Neural crest cell (in vitro differentiated cells): ENCODE measurements at places on chromosomes 1 and 21.

- DNase-seq, result no peak
Observed at GRCh38 chr1:3127738-3128137, 58.7 kb downstream of the PRDM16 start.

DNA sequence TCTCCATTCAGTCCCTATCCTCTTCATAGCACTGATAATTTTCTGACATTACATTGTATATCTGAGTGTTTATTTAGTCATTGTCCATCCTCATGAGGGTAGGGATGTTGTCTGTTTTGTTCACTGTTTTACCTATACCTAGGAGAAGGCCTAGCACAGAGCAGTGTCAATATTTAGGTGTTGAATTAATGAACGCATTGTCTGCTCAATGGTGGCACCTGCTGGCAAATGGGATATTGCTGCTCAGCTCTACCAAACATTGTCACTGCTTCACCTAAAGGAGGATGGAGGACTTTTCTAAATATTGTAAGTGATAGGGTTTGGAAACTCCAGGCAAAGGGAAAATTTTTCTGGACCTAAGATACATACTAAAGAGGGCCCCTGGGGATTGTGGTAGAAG lies 243.9 kb downstream of the RRAGC start:
- no peak for DNase-seq

DNA sequence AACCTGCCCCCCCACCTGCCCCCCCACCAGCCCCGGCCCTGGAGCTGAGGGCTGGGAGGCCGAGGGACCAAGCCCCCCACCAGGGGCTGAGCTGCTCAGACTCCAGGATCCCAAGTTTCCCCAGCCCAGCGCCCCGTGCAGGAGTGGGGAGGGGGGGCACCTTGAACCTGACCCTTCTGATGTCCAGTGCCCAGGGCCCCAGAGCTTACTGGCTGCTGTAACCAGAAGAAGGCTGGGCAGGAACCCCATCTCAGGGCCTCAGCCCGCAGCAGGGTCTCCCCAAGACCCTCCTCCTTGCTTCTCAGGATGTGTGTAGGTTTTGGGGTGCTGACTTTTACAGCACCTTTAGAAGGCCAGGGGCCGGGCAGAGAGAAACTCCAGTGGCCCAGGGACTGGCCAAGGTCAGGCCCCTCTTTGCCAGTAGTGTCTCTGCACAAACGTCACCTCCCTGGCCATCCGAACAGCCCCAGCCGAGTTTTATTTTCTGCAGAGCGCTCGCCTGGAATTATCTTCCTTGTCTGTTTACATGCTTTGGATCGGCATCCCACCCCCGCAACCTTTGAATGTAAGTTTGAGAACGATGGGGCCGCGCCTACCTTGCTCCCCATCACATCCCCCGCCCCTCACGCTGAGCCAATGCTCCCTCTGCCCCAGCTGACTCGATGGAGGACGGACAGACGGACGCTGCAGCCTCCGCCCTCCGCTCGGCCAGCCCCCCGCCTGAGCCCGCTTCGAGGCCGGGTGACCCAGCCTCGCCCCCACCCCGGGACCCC lies 70.1 kb upstream of the CASZ1 start:
- DNase-seq, result peak; percentile 26

- DNase-seq, result no peak
Observed at GRCh38 chr1:54835131-54835898, 34.2 kb upstream of the TTC22 start.

- peak; percentile 48 for DNase-seq
Observed at GRCh38 chr1:10649517-10650201, 146.8 kb downstream of the CASZ1 start.

- no peak for DNase-seq
Observed at GRCh38 chr1:152761609-152762213, 3.9 kb downstream of the KPRP start.

DNA sequence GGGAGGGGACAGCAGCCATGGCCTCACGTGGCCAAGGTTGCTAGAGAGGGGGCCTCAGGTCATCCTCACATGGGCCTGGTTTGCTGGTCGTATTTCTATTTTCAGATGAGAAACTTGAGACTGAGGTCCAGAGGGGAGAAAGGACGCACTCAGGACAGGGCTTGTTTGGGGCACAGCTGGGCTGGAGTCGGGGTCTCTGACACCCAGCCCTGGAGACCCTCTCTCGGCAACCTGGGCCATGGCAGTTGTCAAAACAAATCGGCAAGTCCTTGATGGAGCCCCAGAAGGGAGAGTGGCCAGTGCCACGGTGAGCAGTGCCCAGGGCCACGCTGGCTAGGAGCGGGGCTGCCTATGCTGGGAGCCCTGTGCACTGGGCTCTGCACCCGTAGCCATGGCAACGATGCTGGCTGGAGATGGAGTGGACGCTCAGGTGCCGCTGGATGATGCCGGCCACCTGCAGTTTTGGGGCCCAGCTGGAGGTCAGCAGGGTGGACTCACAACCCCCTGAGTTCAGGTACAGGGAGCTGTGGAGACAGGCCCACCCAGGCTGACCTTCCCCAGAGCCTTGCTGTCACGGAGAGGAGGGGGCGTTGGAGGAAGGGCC lies 11.1 kb downstream of the LRRC3 start:
- DNase-seq, result no peak

DNA sequence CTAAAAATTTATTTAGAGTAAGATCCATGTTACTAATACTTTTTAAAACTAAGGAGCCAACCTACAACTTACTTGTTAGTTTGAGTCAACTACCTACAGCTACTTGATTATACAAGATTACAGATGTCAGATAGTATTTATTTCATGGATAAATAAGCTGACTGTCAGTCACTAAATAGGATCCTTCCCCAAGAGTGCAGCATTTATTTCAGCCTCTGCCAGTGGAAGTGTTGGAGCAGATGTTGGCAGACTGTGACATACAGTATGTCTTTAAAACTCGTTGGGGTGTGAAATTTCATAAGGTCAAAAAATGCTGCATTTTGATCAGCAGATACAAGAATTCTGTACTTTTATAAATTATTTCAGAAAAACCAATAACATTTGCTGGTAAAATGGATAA lies 156.2 kb downstream of the AKT3 start:
- DNase-seq, result no peak

GRCh38 chr1:222061711-222062359 lies 319.9 kb upstream of the DUSP10 start:
- DNase-seq, result no peak

DNA sequence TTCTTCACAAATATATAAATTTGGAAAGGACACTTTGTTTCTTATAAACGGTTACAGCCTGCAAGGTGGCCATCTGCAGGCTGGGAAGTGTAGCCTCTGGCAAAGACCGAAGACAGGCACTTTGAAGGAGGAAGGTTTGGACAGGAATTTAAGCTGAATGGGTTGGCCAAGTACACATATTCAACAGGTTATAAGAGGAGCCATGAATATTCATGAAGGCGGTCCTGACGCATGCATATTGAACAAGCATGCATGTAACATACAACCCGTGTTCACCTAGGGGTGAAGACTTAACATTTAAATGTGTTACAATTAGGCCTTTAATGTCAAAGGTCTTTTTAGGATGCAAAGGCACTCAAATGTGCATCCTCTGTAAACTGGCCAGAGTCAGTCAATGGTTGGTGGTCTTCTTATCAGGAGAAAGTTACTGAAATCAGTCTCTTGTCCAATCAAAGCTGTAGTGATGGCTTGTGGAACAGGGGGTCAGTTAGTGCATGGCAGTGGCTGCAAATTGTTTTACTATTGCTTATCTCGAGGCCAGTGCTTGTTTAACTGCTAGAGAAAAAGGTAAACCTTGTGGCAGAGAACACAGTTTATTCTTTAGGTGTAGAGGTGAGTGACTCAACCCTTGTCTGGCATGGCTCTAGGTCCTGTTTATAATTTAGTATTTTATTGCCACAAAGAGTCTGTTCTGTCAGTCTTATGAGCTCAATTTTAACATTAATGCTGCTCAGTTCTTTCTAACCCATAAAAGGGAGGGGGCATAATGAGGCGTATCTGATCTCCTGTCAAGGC lies 70.3 kb upstream of the F3 start:
- no peak for DNase-seq

DNA sequence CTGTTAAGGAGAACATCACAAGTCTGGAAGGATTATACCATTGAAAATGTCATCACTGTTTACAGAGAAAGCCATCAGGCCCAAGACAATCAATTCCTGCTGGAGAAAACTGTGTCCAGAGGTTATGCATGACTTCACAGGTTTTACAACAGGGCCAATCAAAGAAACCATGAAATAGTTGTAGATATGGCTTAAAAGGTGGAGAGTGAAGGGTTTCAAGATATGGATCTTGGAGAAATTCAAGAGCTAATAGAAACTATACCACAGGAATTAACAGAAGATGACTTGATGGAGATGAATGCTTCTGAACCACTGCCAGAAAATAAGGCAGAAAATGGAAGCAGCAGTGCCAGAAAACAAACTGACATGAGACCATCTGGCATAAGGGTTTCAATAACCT lies 30.2 kb downstream of the USP1 start:
- DNase-seq, result no peak

DNA sequence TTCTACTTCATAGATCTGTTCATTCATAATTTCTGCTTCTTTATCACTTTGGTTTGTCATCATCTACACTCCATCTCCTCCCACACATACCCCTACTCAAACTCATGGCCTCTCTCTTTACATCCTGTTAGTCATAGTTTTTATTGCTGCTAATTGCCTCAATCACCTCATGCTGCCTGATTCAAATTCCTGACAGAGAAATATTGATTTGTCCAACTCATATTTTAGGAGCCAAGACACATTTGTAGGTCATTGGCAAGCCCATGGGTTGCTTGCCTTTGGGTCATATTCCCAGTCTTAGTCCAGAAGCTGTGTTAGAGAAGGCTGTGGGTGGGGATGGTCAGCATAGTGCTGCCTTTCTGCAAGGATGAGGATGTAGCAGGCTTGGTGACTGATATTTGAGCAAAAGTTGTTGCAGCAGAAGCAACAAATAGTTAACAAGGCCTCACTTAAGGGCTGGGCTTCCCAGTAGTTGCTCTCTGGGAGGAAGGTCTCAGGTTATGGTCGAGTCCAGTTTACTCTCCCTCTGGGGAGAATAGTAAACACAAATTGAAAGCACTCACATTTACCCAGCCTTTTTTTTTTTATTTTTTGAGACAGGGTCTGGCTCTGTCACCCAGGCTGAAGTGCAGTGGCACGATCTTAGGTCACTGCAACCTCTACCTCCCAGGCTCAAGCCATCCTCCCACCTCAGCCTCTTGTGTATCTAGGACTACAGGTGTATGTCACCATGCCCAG lies 22.4 kb upstream of the EPS15 start:
- DNase-seq, result no peak

- no peak for DNase-seq
Observed at GRCh38 chr1:58923090-58923470, 139.2 kb upstream of the JUN start.

- DNase-seq, result no peak
Observed at GRCh38 chr1:51567653-51568052, 48.6 kb upstream of the EPS15 start.

DNA sequence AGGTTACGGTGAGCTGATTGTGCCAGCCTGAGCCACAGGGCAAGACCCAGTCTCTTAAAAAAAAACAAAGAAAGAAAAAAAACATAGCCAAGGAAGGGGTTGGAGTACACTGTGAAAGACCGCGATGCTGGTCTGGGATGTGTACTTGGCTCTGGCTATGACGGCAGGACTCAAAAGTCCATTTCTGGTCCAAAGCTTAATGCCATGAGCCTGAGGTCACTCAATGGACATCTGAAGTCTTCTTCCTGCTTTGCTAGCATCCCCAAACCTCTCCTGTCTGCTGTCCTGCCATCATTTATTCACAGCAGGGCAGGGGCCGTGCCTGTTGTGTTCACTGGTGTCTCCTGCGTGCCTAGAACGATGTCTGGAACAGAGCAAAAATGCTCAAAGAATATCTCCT lies 1.5 kb upstream of the ARHGEF10L start:
- DNase-seq, result no peak

DNA sequence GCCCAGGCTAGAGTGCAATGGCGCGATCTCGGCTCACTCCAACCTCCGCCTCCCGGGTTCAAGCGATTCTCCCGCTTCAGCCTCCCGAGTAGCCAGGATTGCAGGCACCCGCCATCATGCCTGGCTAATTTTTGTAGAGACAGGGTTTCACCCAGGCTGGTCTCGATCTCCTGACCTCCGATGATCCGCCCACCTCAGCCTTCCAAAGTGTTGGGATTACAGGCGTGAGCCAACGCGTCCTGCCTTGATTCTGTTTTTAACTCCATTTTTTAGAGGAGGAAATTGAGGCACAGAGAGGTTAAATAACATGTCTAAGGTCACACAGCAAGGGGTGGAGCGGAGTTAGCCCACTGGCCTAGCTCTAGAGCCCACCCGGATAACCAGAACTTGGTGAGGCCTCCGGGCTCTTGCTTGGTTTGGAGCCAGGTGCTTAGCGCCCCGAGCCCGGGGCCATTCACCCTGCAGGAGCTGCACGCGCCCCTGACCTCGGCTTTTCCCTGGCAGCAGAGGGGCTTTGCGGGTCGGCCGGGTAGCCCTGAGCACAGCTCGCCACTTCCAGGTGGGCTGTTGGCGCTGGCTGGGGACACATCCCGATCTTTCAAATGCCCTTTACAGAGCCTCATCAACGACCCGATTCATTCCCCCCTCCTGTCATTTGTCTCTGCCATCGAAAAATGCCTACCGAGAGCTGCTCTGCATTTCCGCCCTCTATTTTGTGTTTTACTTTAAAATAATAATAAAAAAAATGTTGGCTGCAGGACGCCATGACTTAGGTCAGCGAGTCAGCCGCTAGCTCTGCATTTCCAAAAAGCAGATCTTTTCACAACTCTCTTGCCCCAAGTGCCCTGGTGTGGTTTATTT lies 11.2 kb downstream of the SIM2 start:
- DNase-seq, result no peak

GRCh38 chr1:8976896-8977450 lies 31.3 kb downstream of the CA6 start:
- DNase-seq, result no peak

DNA sequence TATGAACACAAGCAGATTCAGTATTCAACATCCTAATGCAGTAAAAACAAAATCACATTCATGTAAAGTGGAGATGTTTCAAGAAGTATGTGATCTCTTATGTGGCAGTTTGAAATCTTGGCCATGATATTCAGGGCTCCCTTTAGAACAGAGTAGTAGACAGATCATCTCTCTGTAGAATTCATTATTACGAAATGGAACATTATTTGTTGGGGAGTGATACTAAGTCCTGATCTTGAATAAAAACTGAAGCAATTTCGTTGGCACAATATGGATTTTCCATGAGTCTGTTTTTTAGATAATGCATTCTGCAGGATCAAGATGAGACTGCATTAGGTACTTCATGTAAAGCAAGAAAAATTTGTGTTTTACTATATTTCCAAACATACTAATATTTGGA lies 264.4 kb upstream of the NRIP1 start:
- DNase-seq, result no peak

- DNase-seq, result no peak
Observed at GRCh38 chr1:1946540-1946939, 27.5 kb upstream of the TMEM52 start.

- DNase-seq, result no peak
Observed at GRCh38 chr1:223752721-223753515, 40.6 kb downstream of the CAPN2 start.

- DNase-seq, result no peak
Observed at GRCh38 chr1:19628879-19629278, 15.2 kb upstream of the NBL1 start.

DNA sequence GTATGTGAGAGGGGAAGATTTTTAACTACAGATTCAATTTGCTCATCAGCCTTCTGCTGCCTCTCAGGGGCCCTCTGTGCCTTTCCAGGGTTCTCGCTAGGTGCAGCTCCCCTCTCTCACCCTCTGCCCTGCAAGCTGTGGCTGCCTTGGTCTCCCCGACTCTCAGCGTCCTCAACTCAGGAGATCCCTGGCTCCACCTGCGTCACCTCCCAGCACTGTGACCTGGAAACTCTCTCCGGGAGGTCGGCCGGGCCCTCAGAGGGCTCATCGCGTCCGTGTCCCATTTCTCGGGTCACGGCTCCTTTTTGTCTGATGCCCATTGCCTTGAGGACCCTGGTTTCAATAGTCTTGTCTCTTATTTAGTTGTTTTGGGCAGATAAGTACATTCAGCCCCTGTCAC lies 63.5 kb upstream of the ADARB1 start:
- no peak for DNase-seq
